ENCODE measurements at places on chromosomes 6 and 20.

GRCh38 chr6:1321738-1322137, 9.8 kb downstream of the FOXQ1 start:
- peak; percentile 34 for DNase-seq

- no peak for DNase-seq
Measured at GRCh38 chr6:130859161-130859867, 32.1 kb downstream of the SMLR1 start.

DNA sequence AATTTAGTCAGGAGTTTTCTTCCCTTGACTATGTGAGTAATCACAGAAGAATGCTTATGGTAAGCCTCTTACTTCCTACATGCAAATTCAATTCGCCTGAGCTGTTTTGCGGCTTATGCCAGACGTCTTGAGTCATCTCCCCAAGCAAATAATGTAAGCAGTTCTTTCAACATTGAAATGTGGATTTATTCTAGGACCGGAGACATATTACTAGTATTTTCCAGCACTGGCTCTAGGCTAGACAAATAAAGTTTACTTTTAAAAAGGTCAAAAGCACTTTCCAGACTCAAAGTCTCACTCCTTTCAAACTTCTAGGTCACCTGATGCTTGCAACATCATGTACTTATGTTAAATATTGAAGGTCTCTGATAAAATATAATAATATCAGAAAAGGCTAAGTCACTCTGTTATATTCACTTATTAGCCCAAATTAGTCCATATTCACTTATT, 38.1 kb upstream of the NOX3 start:
- no peak for DNase-seq

GRCh38 chr6:19157486-19157885, 679.7 kb upstream of the ID4 start:
- DNase-seq = no peak

- DNase-seq = no peak
Measured at GRCh38 chr20:10653599-10654249, 20.1 kb downstream of the JAG1 start.

DNA sequence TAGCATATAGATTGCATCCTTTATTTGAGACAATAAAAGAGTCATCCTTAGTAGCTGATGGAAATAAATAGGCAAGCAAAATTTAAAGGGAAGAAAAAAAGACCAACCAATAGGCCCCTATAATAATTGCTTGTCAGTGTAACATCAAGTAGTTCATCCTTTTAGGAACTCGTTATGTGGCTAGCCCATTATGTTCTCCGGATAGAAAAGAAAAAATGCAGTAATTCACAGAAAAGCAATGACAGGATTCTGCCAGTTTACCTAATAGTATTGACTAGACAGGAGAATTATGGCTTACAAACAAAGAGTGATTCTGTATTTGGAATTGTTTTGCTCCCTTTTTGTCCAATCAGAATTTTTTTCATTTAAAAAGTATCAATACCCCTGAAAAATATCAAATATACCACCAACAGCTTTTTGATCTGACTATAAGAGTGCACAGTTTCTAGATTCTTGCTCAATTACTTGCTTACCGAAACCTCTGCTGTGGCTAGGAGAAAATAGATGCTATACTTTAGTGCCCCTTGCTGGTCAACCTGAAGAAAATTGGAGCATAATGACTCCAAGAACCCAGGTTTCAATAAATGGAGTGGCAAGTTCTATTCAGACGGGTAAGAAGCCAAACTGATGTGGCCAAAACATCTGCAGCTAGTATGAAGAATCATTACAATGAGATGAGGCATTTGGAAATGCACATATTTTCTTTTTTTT, 91.5 kb upstream of the SASH1 start:
- peak; percentile 59 for DNase-seq

DNA sequence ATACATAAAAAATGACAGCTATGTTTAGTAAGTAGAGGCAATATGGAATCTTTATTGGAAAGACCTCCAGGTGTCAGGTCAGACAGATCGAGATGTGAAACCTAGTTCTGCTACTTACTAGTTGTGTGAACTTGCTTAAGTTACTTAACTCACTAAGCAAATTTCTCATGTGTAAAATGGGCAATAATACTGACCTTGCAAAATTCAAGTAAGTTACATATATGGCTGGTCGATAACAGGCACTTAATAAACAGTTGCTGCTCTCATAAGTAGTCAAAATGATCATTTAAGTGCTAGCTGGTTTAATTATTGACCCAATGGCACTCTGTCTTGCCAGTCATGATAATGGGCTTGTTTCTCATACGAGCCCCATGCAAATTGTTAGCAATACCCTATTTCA, 46.0 kb downstream of the VGLL2 start:
- no peak for DNase-seq

- DNase-seq = peak; percentile 86
Measured at GRCh38 chr20:19382386-19383340, 170.2 kb downstream of the SLC24A3 start.

DNA sequence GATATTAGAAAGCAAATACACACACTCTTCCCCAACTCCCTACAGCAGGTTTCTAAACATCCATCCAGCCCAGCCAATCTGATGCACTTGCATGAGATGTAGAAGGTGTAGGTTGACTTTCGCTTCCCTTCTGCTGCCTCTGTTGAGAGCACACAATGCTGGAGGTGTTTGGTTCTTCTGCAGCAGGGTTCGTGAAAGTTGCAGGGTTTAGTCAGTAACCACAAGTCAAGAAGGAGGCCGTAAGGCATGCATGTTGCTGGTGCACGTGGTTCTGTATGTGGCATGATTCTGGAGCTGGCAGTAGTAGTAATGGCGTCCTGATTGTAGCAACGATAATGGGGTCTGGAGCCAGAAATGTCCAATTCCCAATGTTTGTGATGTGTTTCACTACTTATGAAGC, 53.0 kb downstream of the DEK start:
- DNase-seq = no peak

DNA sequence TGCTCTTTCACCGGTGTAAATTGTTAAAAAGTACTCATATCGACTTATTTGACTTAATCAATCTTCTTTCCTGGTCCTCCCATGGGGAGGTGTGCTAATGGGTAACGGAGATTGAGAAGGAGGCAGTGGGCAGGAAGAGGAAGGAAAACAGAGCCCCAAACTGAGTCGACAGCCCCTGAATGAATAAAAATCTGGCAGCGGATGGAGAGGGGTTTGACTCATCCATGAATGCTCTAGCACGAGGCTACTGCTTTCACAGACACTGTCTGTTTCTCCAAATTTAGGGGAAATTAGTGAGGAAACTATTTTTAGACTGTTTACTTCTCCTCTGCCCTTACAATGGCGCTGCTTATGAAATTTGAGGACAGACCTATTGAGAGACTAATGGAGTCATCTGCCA, 142.2 kb upstream of the ATXN1 start:
- DNase-seq = no peak

DNA sequence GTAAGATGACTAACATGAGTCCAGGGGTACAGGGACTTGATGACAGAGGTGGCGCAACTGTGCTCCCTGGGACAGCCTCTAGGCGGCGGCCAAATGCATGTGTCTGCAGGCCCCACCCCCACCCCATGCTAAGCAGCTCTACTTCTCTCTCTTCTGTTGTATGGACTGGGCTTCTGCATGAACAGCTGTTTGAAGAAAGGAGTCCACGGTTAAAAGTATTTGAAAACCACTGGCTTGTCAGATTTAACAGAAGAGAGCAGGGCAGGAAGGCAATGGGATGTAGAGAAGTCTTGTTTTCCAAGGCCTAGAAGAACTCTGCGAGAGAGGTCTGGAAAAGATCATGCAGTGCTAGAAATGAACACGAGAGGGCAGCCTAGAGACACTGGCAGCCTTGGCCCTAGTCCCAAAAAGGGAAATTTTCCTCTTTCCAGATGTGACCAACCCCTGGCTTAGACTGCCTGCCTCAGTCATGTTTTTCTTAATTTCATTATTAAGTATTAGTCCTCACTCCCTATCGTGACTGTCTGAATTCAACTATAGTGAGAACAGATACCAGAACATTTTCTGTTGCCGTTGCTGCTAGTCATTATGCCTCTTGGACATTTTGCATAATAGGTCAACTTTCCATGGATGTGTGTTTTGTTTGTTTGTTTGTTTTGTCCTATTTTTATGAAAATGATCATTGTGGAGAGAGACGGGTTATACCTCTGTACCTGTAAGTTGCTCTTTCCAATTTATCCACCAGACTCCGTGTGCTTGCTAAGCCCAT, 265.0 kb downstream of the ADGRG6 start:
- DNase-seq = peak; percentile 73

Data from hematopoietic multipotent progenitor cell treated with erythropoietin and hydrocortisone succinate and interleukin-3 and kit ligand, for 4 days (in vitro differentiated cells).